ENCODE measurements at places on chromosomes 1 and 21.

- no peak for DNase-seq
Measured at GRCh38 chr1:209536843-209537242, 46.7 kb upstream of the CAMK1G start.

DNA sequence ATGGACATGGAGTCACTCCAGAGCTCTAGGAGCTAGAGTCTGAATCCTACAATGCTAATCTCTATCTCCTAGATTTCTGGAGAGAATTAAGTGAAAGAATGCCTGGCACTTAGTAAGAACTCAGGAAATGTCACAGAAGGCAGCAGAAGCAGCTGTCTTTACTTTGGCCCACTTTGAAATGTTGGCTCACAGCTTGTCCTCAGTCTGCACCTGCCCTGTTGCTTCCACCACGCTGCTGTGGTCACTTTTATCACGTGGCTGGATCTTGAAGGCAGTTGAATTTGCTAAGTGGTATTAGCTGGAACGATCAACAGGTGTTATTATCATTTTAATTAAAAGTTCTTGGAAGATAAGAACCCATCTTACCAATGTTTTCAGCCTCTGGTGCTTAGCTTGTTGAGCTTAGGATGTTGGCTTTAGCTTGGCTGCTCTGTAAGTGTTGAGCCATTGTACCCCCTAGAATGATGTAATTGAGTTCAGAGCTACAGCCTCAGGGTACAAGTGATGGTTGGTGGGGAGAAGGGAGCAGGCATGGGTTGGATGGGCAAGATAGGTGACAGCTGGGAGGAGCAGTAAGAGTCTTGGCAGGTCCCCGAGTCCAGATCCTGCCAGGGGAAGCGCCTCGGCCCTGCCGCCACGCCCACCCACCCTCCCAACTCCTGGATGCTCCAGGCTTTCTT lies 41.9 kb upstream of the EPS8L3 start:
- DNase-seq, result peak; percentile 42

- peak; percentile 64 for DNase-seq
Measured at GRCh38 chr1:236289492-236290131, 7.9 kb upstream of the ERO1B start.

GRCh38 chr1:62457955-62458354 lies 21.1 kb downstream of the USP1 start:
- no peak for DNase-seq
